HT1080 (cell line): ENCODE measurements at places on chromosomes 3 and 15. TPM values are rescaled to one million over a fixed set of nuclear protein-coding genes. Genes with fewer than 3 reads are reported as not detected.

SAMD7 gene
- not detected in 2 replicates for total RNA-seq

CACNA2D3 gene
- 0.14 TPM in 1 of 2 replicates, not detected in the other for total RNA-seq

NOX5 gene
- total RNA-seq = 0.03 and 1.1 TPM in 2 replicates

CPEB1 gene
- 0.11 and 0.94 TPM in 2 replicates for total RNA-seq

ZNF774 gene
- total RNA-seq = 0.76 and 0.87 TPM in 2 replicates
